CD4-positive, alpha-beta T cell (primary cell): ENCODE measurements at places on chromosomes 5 and 9.

DNA sequence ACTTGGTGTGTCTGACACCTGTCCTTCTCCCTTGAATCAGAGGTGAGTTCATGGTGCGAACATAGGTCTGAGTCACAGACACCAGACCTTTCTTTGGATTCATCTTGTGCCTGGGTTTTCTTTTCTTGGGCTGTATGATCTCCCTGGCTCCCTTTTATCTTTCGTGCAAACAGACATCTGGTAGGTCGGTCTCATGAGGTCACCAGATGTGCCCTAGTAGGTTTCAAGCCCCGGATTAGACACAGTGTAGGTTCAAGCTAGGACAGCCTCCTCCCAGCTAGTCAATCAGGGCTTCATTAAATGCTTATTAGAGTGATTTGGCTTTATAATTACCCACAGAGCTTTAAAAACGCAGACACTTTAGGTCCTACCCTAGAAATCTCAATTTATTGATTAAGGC is 106.0 kb upstream of the MYO10 start:
- no peak for DNase-seq

GRCh38 chr5:130939059-130939458 is 226.0 kb downstream of the HINT1 start:
- DNase-seq, result no peak

DNA sequence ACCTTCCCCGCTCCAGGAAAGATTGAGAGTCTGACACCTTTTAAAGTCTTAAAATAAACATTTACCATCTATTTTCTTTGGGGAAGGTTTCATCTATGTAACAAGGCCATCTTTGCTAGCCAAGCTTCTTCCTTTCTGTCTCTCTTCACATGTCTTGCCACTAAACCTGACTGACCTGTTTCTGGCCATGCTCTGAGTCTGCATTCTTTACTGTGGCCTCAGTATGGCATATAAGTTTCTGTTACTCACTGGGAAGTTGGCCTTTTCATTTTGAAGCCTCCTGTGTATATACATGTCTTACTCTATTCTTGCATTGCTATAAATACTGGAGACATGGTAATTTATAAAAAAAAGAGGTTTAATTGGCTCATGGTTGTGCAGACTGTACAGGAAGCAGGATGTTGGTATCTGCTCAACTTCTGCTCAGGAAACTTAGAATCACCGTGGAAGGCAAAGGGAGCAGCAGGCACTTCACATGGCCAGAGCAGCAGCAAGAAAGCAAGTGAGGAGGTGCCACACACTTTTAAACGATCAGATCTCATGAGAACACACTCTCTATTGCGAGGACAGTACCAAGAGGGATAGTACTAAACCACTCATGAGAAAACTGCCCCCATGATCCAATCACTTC is 48.1 kb downstream of the KCNV2 start:
- DNase-seq, result no peak

- no peak for DNase-seq
Measured at GRCh38 chr9:15927161-15927560, 374.3 kb downstream of the CCDC171 start.

DNA sequence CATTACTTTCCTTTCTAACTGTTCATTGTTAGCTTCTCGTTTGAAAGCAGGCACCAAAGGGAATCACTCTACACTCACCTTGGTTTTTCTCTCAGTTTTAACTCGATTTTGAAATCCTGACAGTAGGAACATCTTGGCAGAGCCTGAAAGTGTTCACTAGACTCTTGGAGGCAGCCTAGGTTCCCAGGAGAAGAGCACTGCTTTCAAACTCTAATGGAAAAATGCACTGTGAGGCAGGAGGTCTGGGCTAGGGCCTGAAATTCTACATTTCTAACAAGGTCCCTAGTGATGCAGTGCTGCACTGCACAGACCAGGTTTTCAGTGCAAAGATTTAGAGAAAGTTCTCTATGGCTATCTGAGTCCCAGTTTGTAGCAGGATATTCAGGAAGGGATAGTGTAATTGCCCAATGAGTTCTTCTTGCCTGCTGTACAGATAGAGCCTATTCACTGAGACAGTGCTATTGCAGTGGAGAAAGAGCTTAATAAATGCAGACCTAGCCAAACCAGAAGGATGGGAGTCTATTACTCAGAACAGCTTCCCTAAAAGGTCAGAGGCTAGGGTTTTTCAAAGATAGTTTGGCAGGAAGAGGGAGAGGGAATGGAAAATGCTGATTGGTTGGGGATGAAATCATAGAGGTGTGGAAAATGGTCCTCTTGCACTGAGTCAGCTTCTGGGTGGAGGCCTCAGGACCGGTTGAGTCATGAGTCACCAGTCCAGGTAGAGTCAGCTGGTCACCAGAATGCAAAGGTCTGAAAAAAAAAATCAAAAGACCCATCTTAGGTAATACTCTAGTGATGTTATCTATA is 153.9 kb downstream of the GPBP1 start:
- DNase-seq, result no peak

DNA sequence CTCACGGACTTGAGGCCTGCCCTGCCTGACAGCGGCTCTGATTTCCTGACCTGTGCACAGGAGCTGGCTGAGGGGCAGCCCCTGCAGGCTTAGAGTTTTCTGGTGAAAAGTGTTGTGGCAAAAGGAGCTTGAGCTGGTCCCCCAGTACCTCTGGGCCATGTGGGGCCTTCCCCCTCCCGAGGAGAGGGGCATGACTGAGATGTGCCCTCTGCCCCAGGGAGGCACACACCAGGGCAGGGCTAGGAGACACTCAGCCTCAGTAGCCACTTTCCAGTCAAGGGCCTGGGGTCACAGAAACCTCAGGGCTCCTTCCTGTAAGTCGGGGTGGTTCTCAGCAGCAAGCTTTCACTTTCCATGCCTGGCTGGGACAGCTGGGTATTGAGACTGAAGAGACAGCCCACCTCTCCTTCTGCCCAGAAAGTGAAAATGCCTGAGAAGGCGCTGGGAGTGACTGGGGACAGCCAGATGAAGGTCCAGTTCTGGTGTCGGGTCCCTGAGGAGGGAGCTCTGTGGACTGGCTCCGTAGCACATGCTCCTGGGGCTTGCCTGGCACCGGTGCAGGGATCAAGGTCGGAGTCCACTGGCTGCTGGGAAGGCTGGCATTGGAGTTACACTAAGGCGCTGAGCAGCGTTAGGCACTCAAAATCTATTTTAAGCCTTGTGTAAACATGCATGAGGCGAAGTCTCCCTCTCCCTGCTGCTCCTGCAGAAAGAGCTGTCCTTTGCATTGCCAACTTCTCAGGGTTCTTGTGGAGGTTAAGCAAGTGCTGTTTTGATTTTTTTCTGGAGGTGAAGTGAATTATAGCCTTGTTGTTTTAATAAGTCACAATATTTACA is 394.9 kb downstream of the GADD45G start:
- DNase-seq, result peak; percentile 36

- DNase-seq, result no peak
Measured at GRCh38 chr5:54956922-54957321, 28.5 kb downstream of the ESM1 start.

DNA sequence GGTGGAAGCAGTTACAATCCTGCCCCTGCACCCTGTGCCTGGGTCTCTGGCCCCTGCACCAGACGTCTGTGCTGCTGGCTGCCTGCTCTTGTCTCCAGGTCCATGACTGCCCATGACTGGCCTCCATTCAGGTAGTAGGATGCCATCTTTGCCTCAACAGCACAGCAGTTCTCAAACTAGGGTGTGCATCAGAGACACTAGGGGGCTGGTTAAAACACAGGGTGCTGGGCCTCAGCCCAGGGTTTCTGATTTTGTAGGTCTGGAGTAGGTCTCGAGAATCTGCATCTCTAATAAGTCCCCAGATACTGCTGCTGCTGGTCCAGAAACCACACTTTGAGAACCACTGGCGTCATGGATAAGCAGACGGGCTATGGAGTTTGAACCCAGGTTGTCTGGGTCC is 24.0 kb downstream of the COL15A1 start:
- DNase-seq, result no peak
